Activated CD4-positive, alpha-beta memory T cell treated with anti-CD3 and anti-CD28 coated beads for 36 hours (primary cell): ENCODE measurements at places on chromosomes 2 and 18. TPM values are rescaled to one million over a fixed set of nuclear protein-coding genes. Genes with fewer than 3 reads are reported as not detected.

Gene ACMSD
- not detected for total RNA-seq

Gene OR6B2
- total RNA-seq = not detected

Gene ABCG5
- not detected for total RNA-seq

Gene CIB4
- total RNA-seq = not detected

Gene PROKR1
- total RNA-seq = not detected

Gene METAP1D
- total RNA-seq = 3.4 TPM

Gene MAP4K3
- 9.9 TPM for total RNA-seq

- peak; percentile 55 for DNase-seq
Measured at GRCh38 chr2:36294316-36294721, 61.3 kb upstream of the CRIM1 start.
